HCT116 (cell line): ENCODE measurements at places on chromosomes 2 and 18.
A peak's percentile ranks its signal among the peaks of the same experiment; 100 is the strongest.

- DNase-seq = no peak
These were observed 30.3 kb upstream of the SEC11C start for GRCh38 chr18:59109375-59109774.

DNA sequence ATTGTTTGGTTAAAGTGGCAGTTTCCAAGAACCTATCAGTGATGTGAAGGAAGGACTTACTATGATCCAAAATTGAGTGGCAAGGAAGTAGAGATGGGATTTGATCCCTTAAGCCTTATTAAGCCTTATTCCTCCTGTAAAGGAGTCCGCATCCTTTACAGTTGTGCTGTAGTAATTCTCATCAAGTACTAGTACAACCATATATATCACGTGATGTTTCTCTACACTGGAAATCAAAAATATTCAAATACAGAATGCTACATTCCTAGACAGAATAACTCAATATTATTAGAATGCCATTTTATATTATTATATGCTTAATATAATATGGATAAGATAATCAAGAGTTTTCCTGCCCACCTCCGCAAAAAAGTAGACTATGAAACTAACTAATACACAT, 312.4 kb upstream of the SPHKAP start:
- no peak for DNase-seq

DNA sequence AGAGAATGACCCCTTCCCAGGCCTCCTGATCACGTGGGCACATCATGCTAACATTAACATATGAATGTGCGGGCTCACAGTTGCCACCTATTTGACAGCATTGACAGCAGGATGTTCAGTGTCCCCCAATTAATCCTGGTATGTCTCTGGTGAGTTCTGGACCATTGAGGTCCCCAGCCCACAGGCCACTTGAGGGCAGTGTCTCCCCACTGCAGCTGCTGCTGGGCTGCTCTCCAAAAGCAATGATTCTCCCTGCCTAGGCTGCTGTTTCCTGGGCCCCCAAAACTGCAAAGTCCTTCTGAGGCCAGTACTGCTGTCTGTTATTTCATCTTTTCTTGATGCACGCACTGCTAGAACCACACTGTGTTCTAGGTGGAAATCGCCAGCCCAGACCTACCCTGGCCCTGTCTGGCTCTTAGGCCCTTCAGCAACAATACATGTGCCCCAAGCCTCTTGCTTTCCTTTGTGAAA, 52.7 kb upstream of the MAPK4 start:
- DNase-seq = no peak

DNA sequence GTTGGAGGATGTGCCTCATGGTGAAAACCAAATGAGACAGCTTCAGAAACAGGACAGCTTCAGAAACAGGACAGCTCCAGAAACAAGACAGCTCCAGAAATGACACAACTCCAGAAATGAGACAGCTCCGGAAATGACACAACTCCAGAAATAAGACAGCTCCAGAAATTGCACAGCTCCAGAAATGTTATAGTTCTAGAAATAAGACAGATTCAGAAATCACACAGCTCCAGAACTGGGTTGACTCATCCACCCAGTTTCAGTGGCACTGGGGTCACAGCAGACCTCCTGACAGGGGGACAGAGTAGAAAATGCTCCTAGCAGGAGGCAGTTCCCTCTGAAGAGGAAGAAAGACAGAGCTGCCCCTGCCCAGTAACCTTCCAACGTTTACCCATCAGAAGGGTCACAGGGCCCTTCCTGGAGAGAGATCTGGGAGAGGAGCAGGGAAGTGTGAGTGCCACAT, 26.9 kb upstream of the COL6A3 start:
- no peak for DNase-seq

DNA sequence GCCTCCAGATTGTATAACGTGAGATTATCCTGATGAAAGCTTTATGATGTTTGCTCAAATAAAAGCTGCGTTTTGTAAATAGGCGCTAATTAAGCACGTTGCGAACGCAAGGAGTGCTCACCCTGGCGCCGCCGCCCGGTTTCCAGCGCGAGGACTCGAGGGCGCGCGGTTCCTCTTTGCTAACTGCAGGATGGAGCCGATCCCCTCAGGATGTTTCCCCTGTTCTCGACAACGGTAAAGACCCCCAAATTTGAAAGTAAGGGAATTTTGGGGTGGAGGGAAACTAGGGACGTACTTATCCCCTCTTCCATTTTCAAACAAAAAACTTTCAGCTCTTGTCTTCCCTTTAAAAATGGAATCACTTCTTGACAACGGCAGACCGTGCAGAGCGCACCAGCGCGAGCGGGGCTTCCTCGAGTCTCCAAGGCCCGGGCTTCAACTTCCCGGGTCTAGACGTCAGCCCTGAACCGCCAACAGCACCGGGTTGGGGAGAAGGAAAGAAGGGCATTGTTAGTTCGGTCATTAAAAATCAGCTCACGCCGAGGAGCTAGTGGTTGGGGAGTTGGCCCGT, 1.1 kb upstream of the GBX2 start:
- no peak for DNase-seq

- DNase-seq = no peak
These were observed at the start of gene ABCB11 for GRCh38 chr2:169031202-169031601. Gene ABCB11, minus strand, starts transcription at chr2:169031324. Its CDS starts 13,199 bp downstream, at chr2:169018125.

DNA sequence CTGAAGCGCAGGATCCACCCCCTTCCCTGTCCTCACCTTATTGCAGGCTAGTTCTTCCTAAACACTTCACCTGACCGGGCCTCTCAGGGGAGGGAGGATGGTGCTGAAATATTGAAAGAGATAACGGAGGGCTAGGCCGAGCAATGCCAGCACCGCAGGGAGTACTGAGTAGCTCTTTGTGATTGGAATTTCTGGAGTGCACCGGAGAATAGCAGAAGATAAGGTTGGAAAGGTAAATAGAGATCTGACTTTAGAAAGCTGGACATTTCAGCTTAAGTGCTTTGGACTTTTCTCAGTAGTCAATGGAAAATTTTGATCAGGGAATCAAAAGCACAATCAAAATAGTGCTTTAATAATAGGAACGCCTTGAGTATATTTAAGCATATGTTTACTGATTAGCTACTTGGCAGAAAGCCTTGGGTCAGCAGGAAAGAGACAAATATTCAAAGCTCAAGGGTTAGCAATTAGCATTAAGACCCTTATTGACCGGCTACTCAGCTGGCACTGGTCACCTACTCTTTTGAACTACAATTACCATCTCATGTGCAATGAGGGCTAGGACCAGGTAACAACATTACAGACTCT, 142.9 kb upstream of the NDUFV2 start:
- DNase-seq = no peak

DNA sequence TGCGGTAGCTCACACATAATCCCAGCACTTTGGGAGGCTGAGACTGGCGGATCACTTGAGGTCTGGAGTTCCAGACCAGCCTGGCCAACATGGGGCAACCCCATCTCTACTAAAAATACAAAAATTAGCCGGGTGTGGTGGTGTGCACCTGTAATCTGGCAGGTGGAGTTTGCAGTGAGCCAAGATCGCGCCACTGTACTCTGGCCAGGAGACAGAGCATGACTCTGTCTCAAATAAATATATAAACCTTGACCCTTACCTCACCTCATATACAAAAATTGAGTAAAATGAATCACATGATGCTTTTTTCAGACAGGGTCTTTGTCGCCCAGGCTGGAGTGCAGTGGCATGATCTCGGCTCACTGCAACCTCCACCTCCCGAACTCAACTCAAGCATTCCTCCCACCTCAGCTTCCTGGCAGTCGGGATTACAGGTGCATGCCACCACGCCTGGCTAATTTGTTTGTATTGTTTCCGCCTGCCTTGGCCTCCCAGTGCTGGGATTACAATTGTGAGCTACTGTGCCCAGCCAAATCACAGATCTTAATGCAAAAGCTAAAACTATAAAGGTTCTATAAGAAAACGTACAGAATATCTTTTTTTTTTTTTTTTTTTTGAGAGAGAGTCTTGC, 25.3 kb downstream of the XPO1 start:
- DNase-seq = no peak

- DNase-seq = no peak
These were observed 134.9 kb downstream of the LTBP1 start for GRCh38 chr2:33081691-33082090.

DNA sequence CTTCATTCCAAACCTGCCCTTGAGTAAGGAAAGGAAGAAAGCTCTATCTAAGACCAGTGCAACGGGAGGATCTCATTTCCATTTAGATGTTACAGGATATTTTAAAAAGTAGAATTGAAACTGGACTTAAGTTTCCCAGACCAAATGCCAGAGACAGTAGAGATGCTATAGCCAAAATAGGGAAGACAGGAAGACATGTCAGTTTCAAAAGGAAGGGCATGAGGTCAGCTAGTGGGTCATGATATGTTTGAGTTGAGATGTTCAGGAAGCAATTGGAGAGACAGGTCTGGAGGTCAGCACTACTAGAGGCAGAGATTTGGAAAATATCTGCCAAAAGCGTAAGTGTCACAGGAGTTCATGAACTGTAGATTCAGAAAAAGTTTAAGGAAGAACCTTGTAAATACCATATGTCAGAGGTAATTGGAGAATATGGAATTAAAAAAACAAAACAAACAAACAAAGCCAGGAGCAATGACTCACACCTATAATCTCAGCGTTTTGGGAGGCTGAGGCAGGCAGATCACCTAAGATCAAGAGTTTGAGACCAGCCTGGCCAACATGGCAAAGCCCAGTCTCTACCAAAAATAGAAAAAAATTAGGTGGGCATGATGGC, 50.8 kb downstream of the EPHA4 start:
- DNase-seq = no peak

DNA sequence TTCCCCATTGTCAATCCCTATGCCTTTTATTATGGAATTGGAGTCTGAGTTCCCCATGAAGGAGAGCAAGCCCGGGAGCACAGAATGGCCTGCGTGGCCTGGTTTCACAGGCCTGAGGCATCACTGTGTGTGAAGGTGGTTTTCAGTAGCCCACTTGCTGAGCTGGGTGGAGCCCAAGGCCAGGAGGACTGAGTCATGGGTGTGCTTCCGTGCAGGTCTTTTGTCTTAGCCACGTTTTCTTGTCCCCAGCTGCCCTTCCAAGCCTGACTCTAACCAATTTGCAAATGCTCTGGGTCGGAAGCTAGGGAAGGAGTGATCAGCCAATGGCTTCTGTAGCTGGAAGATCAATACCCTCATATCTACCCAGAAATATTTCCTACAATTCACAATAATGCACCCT, 119.2 kb downstream of the MAPK4 start:
- no peak for DNase-seq

- no peak for DNase-seq
These were observed 215.8 kb upstream of the ACVR2A start for GRCh38 chr2:147628971-147629421.

DNA sequence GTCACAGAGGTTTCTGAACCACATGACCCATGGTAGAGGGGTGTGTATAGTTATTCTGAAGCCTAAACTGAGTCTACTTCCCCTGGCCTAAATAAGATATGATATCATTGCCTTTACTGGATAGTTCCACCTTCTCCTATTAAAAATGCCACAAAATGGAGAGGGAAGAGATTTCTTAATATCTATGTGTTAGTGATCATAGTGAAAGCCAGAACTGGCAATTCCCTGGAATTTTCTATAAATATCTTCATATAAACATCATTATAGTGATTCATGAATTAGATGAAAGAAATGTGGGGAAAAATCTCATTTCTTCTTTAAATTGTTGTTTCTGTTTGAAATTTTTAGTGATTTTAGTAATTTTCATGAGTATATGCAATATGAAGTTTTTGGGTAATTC, 45.8 kb downstream of the TSHZ1 start:
- DNase-seq = no peak

DNA sequence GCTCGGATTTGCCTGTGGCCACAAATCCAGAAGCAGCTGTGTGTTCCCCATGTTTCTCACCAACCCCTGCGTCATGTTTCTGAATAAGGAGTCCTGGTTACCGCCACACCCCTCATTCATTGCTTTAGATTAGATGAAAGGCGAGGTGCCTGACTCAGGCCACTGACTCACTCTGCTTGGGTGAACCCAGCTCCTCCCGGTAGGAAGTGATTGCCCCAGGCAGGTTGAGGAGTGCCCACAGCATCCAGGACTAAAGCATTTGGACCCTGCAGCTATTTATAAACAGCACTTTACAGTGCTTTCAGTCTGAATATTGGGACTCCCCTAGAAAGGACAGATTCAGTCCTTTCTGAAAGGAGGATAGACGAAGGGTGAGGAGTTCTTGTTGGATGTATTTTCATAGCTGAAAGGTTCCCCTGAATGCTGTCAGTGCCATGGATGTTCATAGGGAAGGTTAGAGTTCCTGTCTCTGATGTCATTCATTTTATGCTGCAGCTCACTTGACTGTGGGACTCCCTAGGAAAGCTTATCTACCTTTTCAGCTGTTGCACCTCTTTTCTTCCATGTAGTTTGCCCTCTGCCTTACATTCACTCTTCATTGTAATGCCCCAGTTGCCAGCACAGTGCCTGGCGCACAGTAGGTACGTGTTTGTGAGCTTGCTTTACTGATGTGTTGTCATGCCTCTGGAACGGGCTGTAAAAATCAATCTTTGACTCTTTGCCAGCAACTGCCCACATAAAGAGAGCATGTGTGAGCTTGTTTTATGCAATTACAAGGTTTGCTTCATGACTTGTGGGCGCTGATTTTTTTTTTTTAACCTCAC, 14.9 kb downstream of the ITGA6 start:
- DNase-seq = peak; percentile 98

DNA sequence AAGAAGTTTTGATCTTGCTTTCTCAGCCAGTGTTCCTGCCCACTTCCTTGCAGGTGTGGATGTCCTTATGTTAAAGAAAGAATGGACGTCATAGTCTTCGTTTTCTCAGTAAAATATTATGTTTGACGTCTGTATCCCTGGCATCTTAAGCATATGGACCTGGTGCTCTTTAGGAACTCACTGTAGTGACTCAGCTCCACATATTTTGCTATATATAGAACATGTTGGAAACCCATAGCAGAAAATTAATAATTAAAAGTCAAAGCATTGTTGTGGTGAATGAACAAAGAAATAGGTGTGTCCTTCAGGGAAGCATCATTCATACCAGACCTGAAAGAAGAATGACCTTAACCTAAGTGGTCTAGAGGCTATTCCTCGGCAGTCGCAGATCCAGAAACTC, 196.1 kb downstream of the MCFD2 start:
- no peak for DNase-seq

GRCh38 chr18:4636967-4637366, 181.9 kb upstream of the DLGAP1 start:
- no peak for DNase-seq

DNA sequence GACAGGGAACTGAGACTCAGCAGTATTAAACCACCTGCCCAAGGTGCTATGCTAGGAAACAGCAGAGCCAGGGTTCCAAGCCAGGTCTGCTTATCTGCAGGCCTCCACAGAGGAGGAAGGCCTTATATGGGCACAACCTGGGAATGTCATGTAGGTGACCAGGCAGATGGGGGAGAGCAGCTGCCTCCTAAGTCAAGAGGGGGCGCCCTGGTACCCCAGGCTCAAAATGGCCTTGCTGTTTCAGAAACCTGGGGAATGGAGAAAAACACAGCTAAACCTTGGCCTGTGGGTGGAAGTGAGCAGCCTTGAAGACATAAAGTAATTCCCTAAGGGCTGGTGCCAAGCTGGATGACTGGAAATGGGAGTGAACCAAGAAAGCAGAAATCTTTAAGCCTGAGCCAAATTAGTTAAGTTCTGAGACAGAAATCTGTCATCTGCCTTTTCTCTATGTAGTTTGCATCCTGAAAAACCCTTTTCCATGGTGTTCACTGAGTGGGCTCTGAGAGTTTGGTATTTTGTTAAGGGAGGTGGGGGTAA, 79.1 kb downstream of the MAPK4 start:
- no peak for DNase-seq
